Hepatocyte (in vitro differentiated cells): ENCODE measurements at places on chromosomes 12 and 14. TPM values are rescaled to one million over a fixed set of nuclear protein-coding genes. Genes with fewer than 3 reads are reported as not detected.

Gene KLHL28
- polyA plus RNA-seq = 5.3 and 5.6 TPM in 2 replicates

Gene NKX2-1
- 2.2 and 7.3 TPM in 2 replicates for polyA plus RNA-seq

DNA sequence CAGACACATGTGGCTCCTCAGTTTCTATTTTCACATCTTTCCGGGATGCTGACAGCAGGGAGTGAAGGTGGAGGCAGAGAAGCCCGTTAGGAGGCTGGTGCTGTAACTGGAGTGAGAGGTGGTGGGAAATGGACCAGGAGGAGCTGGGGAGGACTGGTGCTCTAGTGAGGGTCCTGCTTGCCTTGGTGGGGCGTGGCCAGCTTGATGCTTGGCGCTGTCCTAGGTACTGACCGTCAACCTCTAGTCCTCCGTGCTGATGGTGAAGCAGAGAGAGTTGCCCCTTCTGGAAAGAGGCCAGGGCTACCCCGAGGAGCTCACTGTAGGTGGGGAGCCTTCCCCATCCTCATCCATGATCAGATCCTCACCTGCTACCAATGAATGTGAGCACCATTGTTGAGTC, 1.4 kb downstream of the TRMT61A start:
- no peak for DNase-seq

- DNase-seq = no peak
Measured at GRCh38 chr14:53167602-53168328, 14.6 kb upstream of the DDHD1 start.

Gene KCNC2
- polyA plus RNA-seq = not detected in 2 replicates

Gene FOXN4
- not detected in 2 replicates for polyA plus RNA-seq

DNA sequence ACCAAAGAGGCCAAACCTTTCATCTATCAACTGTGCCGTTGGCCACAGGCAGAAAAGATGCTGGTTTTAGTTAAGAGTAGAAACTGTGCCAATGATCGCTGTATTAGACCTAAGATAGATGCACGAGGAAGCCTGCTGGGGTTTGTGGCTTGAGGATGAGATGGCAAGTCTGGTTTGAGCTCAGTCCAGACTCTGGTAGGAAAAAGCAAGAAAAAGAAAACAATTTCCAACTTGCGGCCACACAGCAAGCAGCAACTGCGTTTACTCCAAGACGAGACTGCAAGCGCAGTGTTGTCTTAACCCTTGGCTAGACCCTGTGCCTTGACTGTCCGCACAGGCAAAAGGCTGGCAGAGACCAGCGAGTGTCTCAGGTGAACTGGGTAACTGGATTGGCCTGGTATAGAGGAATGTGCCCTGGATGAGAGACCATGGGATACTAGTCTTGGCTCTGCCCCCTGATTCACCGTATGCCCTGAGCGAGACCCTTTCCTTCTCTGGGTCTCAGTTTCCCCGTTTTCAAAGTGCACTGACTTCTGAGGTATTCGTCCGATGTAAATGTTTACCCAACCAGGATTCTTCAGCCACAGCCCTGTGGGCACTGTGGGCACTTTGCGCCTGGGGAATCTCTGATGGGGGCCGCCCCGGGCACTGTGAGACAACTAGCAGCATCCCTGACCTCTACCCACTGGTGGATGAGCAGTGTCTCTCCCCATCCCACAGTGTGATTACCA, 113.4 kb downstream of the DICER1 start:
- no peak for DNase-seq

Gene CRY1
- polyA plus RNA-seq = 25.3 and 29.1 TPM in 2 replicates

- no peak for DNase-seq
Measured at GRCh38 chr12:116266631-116267349, 10.7 kb downstream of the MED13L start.

Gene RASSF9
- polyA plus RNA-seq = 0.31 and 0.40 TPM in 2 replicates

DNA sequence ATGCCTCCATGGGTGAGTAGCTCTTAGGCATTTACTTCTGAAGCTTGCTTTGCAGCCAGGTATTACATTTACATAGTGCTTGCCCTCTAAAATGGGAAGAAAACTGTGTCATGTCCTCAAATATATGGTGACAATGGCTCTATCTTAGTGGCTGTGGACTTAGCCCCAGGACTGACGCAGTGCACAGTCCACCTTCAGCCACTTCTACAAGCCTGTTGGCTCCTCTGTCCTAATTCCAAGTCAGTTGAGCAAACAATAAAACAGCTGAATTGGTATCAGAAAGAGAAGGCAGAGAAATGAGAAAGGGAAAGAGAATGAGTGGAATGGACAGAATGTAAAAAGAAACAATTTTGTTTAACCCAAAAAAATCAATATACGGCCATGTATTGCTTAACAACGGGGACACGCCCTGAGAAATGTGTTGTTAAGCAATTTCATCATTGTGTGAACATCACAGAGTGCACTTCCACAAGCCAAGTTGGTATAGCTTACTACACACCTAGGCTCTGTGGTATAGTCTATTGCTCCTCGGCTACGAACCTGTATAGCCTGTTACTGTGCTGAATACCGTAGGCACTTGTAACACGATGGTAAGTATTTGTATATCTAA, 93.5 kb downstream of the GRIN2B start:
- peak; percentile 36 for DNase-seq

DNA sequence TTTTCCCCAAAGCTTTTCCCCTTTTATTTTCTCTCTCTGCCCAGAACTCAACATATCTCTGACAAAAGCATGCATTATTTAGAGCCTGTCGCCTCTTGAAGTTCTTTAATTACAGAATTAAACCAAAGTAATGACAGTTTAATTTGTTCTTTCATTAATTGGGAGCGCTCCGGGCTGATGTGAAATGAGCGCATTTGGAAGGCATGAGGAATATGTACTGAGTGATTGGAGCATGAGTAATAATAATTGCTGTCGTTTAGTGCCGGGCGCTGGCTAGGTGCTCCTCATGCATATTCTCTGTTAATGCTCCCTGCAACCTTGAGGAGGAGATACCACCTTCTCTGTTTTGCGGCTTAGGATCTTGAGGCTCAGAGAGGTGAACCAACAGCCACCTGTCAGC, 120.5 kb downstream of the SLC25A47 start:
- no peak for DNase-seq

GRCh38 chr12:46177025-46177424, 91.8 kb downstream of the SLC38A1 start:
- no peak for DNase-seq

DNA sequence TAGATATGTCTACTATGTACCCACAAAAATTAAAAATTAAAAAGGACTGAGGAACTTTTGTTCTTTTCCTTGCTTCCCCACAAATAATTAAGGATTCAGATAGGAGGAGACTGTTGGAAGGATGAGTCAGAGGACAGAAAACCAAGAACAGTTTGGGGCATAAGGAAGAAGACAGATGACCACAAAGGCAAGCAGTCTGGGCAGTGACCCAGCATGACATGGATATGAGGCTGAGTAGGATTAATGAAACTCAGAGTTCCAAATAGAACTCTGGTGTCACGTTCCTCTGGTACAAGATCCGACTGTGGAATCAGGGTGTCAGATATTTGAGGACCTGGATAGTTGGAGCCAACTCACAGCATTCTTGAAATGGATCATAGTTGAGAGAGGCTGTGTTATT, 89.3 kb upstream of the SLC38A4 start:
- no peak for DNase-seq

Gene PGF
- polyA plus RNA-seq = 31.0 and 33.0 TPM in 2 replicates

DNA sequence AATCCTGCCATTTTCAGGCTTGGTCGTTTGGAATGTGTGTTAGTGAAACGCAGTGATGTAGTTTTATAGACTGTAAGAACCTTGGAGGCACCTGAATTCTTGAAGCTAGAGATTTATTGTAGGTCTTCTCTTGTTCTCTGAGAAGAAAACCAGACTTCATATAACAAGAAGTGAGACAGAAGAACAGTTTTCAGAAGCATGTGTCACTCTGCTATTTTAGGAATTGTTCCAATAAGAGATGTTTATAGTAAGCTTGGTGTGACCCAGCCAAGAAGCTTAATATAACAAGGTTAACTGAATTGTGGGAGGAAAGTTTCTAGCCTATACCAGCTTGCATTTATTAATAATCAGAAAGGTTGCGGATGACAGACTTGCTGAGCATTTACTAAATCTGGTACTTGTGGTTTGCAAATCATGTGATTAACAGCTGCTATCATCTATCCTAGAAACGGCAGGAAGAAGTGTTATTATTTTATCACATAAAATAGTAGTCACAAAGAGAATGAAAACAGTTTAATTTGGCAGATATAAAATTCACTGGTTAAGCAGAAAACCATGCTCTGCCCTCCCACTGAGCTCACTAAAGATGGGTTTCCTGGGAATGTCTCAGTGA, 49.2 kb upstream of the BCAT1 start:
- DNase-seq = no peak
